GM12864 (cell line): ENCODE measurements at places on chromosomes 13 and 19.

- no peak for DNase-seq
These were observed 10.0 kb upstream of the CEACAM21 start for GRCh38 chr19:41566001-41566400.

DNA sequence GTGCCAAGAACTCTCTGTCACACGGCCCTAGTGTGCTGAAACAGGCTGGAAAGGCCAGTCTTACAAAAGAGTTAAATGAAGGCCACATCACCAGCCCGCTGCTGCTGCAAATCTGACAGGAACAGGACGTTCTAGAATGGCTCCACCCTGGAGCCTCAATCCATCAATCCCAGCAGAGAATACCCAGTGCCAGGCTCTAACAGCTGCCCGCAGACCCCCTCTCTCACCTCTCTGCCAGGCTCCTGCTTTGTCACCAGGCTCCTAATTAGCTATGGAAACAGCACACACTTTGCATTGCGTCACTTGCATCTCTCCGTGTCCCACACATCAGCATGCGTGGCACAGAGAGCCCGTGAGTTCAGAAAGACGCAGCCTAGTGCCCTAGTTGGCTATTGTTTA lies 314.1 kb downstream of the FOXO1 start:
- no peak for DNase-seq

DNA sequence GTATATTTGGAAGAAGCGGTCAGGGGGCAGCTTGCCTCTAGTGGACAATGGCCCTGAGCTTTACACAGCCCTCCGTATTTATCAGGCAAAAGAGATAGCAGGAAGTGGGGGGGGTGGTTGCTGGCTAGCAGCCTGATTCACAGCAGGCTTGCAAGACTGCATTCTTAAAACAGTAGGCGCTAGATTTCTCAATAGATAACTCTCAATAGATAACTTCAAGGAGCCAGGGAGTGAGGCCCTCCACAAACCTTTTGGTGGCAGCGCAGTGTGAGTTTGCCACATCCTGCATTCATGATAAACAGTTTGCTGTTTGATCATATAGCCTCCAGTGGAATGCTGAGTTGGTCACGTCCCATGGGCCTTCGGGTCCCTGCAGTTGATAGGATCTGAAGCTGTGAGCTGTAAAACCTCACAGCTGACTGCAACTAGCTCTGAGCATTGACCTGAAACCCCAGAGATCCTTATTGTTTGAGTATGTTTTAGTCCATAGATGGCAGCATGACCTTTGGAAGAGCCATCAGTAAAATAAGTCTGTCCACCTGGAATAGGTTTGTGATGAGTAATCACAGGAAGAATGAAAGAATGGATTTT lies 12.2 kb downstream of the FPR3 start:
- DNase-seq = no peak

DNA sequence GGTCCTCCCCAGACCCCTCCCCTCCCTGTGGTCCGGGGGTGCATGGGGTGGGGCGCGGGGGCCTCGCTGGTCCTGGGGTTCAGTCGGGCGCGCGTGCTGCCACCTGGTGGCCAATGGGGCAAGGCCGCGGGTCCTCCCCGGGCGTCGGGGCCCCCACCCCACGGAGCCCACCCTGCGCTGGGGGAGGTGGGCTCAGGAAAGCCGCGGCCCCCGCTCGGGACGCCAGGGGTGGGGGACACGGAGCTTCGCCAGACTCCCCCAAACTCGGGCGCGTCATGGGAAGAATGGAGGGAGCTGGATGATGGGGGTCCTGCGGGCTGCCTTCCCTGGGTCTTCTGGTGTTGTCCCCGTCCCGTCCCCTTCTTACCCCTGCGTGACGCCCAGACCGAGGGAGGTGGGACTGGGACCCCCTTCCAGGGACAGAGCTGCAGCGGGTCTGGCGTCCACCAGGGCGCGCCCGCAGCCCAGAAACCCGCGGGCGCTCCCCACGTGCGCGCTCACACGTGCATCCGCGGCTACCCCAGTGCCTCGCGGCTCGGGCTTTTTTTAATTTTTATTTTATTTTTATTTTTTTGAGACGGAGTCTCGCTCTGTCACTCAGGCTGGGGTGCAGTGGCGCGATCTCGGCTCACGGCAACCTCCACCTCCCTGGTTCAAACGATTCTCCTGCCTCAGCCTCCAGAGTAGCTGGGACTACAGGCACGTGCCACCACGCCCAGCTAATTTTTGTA lies 19.8 kb upstream of the TCF3 start:
- no peak for DNase-seq

GRCh38 chr19:8392017-8392591 lies 1.9 kb downstream of the RAB11B start:
- no peak for DNase-seq

DNA sequence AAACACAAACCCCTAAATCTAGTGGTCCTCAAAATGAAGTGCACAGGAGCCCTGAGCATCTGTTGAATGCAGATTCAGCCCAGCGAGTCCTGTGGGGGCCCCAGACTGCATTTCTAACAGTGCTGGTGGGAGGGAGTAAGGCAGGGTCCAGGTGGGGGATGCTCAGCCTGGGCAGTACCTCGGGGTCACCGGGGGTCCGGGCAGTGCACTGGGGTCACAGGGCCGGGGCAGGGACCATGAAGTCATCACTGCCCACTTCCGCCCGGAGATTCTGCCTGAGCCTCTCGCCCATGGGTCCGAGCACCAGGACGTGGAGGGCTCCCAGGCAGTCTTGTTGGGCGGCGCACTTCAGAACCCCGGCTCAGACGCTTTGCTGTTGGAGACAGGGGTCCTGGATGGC lies 838 bp upstream of the ATP4B start:
- DNase-seq = no peak

- no peak for DNase-seq
These were observed 94.7 kb upstream of the RAP2A start for GRCh38 chr13:97339019-97339987.
